ENCODE measurements at places on chromosomes 5 and 9.

GRCh38 chr9:131433302-131433854 is 39.5 kb downstream of the PRRC2B start:
- no peak for DNase-seq

- no peak for DNase-seq
Measured at GRCh38 chr5:61354199-61354598, 22.1 kb downstream of the ZSWIM6 start.

- DNase-seq, result no peak
Measured at GRCh38 chr9:93480728-93481324, 27.4 kb upstream of the FAM120AOS start.

DNA sequence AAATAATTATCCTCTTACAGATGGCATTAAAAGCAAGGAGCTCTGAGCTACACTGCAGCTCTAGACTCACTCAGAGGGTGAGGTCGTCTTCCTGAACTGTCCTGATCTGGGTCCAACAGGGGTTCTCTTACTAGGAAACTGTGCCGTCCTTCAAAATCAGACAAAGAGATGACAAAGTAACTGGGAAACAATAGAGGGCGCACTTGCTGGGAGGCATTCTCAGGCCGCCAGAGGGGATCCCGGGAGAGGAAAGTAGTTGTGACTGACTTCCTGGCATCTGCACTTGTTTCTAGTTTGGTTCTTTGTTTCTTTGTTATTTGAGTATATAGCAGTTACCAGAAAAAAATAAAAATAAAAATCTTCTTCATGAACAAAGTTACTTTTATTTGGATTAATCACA is 142.9 kb upstream of the MSX2 start:
- DNase-seq, result peak; percentile 28

GRCh38 chr9:33795819-33796218 is 458 bp downstream of the PRSS3 start:
- DNase-seq, result no peak

- DNase-seq, result no peak
Measured at GRCh38 chr9:23663946-23664345, 162.1 kb downstream of the ELAVL2 start.

DNA sequence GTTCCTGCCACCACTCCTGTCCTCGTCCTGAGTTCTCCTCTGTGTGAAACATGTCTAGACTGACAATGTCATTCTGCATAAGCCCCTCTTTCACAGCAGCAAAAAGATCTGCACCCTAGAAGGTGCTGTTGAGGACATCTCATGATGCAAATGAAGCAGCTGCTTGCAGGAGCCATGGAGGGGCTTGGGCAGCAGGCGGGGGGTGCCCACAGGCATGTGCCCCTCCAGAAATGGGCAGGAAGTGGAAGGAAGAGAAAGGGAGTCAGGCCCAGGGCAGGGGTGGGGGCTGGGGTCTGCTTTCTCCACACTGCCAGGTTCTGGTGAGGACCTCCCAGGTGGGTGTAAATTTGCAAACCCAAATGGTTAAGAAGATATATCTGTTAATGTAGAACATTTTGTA is 54.5 kb upstream of the KCNMB1 start:
- no peak for DNase-seq

GRCh38 chr5:37951946-37952721 is 112.3 kb upstream of the GDNF start:
- peak; percentile 27 for DNase-seq

- no peak for DNase-seq
Measured at GRCh38 chr5:122137702-122138101, 8.4 kb downstream of the ZNF474 start.

GRCh38 chr9:70488098-70488792 is 73.8 kb upstream of the KLF9 start:
- peak; percentile 51 for DNase-seq

DNA sequence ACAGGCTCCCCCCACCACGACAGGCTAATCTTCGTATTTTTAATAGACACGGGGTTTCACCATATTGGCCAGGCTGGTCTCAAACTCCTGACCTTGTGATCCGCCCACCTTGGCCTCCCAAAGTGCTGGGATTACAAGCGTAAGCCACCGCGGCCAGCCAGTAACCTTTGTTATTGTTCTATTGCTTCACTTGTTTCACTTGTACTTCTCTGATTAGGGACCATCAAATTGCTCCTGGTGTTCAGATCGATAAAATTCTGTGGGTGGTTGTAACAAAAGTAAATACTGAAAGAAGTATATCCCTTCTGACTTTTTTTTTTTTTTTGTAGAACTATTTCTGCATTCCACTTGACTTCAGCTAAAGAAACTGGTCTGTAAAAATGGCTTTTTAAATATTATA is 445.5 kb upstream of the CDH10 start:
- no peak for DNase-seq

- no peak for DNase-seq
Measured at GRCh38 chr9:86402591-86402990, 48.4 kb upstream of the TUT7 start.

DNA sequence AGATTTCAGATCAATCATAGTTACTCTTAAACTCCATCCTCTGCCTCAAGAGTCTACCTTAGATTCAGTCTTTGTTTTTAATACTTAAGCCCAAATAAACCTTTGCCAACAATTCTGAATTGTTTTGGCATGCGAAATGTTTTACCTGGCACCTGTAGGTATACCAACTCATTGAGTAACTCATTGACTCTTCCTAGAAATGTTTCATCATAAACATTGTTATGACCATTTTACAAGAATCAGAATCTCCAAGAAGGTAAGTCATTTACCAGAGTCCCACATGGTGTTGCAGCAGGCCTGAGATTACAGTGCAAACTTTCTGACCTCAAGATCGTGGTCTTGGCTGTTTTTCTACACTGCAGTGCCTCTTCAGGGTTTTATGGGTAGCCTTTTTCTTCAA is 750.4 kb downstream of the BRINP1 start:
- DNase-seq, result no peak

DNA sequence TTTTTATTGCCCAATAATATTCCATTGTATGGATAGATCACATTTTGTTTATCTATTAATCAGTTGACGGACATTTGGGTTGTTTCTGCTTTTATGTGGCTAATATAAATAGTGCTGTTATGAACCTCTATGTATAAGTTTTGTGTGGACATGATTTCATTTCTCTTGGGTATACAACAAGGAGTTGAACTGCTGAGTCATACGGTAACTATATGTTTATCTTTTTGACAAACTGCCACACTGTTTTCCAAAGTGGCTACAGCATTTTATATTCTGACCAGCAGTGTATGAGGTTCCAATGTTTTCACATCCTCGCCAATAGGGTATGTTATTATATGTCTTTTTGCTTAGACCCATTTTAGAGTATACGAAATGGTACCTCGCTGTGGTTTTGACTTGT is 264.3 kb downstream of the RFX3 start:
- DNase-seq, result no peak

DNA sequence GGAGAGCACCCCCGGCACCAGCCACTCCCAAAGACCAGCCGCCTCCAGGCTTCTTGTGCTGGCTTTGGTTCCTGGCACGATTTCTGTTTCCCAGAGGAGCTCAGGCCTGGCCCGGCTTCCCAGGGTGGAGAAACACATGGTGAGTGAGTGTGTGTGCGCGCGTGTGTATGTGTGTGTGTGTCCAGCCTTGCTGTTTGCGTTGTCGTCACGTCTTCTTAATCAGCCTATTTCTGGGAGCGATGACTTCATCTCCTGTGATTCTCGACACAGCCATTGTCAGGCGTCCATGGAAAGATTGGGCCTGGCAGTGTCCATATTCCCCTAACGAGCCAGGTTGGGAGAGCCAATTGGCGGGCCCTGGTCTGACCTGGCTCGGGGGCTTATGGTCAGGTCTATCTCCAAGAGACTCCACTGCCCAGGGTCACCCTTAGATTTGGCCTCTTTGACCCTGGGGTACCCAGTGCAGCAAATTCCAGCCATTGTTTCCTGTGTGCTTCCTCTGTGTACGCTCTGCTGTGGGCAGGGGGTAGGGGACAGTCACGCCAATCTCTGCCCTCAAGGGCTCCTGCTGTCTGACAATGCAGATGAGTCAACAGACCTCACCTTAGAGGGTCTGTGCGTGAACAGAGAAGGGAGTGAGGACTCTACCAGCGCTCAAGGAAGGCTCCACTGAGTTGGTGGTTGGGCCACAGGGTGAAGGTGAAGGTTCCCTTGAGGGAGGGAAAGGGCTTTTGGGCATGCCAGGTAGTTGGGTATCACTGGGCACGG is 73.8 kb downstream of the DAB2IP start:
- DNase-seq, result peak; percentile 79

DNA sequence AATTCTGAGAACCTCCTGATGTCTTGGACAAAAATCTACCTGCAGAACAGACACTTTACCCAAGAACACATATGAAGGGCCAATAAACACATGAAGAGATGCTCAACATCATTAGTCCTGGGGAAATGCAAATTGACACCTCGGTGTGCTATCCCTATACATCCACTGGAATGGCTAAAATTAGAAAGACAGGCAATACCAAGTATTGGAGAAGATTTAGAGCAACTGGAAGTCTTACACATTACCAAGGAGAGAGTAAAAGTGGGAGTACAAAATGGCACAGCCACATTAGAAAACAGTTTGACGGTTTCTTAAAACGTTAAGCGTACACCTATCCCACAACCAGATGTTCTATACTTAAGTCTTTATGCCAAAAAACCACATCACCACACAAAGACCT is 3.3 kb upstream of the TDRD7 start:
- no peak for DNase-seq

DNA sequence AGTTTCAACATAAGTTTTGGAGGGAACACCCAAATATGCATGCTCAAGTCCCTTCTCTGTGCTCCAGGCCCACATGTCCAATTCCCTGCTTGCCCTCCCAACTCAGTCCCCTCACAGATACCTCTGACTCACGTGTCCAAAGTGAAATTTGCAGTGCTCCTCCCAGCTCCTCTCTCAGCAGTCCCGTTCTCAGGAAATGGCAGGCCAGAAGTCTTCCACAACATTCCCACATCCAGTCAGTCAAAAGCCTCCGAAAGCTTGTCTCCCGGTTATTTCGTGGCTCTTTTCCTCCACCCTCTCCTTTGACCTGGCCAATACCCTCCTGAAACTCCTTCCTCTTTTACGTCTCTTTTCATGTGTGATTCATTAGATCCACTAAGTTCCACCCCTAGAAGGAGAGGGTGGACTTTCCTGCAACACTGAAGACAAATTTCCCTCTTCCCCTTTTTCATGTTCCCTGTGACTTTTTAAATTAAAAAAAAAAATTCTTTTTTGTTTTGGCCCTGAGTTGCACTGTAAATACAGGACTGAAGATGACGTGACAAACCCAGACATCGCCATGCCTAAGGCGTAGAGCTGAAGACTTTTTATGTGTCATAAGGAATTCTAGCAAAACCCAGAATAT is 12.8 kb upstream of the MGAT1 start:
- no peak for DNase-seq

DNA sequence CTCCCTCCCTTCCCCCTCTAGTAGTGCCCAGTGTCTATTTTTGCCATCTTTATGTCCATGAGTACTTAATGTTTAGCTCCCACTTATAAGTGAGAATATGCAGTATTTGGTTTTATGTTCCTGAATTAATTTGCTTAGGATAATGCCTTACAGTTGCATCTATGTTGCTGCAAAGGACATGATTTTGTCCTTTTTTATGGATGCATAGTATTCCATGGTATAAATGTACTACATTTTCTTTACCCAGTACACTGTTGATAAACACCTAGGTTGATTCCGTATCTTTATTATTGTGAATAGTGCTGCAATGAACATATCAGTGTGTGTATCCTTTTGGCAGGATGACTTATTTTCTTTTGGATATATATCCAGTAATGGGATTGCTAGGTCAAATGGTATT is 3.8 kb downstream of the ABLIM3 start:
- DNase-seq, result no peak

DNA sequence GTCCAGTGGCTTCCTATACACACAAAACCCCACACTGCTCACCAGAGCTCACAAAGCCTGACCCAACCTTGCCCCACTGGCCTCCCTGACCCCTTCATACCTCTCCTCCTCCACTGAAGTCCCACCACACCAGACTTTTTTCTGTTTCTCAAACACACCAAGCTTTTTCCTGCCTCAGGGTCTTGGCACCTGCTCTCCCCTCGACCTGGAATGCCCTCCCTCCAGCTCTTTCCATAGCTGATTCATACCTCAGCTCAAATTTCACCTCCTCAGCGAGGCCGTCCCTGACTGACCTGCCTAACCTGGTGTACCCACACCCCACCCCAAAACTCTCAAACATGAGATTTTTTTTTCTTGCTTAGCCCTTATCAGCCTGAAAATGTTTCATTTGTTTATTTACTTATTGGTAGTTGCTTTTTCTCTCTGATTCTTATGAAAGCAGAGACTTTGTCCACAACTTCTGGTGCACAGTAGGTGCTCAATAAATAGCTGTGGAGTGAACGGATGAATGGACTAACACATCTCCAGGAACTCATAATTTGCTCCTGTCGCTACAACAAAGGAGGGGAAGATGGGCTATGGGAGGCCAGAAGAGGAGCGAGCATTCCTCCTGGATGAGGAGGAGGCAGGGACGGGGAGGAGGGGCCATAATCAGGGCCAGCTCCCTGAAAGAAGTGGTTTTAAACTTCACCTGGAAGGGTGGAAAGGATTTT is 84.3 kb downstream of the SH3TC2 start:
- no peak for DNase-seq

DNA sequence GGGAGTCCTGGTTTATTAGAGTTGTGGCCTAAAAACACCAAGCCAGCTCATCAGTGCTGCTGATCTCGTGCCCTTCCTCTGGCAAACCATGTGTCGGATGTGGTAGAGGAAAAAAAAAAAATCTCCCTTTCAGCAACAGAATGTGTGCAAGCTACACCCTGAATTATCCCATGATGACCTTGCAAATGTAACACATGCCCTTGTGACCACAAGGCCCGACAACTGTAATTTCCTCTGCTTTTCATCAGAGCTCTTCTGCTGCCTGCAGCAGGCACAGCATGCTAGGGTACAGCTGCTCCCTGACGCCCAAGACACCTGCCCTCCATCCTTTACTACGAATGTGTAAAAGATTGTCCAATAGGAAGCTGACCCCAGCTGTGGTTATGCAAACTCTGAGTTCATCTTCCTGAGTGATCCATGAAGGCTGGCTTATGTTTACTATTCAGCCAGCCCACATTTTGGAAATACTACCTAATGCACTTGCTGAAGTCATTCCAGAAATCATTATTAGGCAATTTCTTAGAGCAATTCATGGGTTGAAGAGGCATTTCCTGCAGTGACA is 14.6 kb upstream of the BNC2 start:
- DNase-seq, result peak; percentile 80

GRCh38 chr9:97848215-97848479 is 4.9 kb upstream of the FOXE1 start:
- DNase-seq, result no peak

GRCh38 chr9:97502984-97503861 is 1.8 kb downstream of the TMOD1 start:
- DNase-seq, result no peak

- peak; percentile 27 for DNase-seq
Measured at GRCh38 chr5:54908774-54909525, 76.4 kb downstream of the ESM1 start.

Data from choroid plexus epithelial cell (primary cell).